ENCODE measurements at places on chromosomes 3 and 15. TPM values are rescaled to one million over a fixed set of nuclear protein-coding genes. Genes with fewer than 3 reads are reported as not detected.

DNA sequence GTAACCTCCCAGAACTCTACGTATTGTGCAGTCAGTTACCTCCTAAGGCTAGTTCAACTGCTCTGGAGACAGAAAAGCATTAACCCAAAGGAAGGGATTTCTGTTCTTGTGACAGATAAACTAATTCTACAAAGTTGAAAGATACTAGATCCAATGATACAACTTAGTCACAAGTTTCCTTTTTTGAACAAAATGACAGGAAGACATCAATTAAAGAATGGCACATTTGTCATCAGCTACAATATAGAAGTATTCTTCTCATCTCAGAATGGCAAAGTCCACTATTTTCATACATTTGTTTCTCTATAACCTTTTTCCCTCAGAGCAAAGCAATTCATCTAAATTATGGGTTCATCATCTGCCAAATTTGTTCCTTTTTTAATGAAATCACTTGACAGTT is 43.7 kb downstream of the ISL2 start:
- no peak overlapping the region for H3K27ac ChIP-seq
- H3K27me3 ChIP-seq, result no peaks in the 10 kb centered on the region
- no peaks in the 10 kb centered on the region for H3K4me1 ChIP-seq
- peaks cover 2% of the 10 kb centered on the region for H3K36me3 ChIP-seq
- no peak for DNase-seq

- peaks cover 32% of the 10 kb centered on the region for H3K27me3 ChIP-seq
- DNase-seq, result no peak
- H3K27ac ChIP-seq, result no peak overlapping the region
- no peaks in the 10 kb centered on the region for H3K36me3 ChIP-seq
Measured at GRCh38 chr3:36542186-36542585, 161.9 kb downstream of the STAC start.

DNA sequence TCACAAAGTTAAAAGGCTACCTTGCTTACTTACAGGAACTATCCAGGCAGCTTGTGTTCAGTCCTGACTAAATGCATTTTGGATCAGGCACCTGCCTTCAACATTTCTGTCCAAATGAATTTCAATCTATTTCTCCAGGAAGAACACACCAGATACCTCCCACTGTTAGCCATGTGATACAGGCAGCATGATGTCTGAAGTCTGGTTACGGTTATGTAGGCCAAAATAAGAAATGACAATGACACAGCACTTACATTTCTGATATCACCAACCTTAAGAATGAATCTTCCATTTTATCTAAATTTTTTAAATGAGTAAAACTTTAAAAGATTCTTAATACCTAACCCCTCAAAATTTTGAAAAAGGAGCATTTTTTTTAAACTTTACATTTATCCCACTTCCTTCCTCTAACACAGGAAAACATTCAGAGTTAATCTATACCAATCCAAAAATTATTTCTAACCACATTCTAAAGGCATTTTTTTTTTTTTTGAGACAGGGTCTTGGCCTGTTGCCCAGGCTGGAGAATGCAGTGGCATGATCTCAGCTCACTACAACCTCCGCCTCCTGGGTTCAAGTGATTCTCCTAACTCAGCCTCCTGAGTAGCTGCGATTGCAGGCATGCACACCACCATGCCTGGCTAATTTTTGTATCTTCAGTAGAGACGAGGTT is at the start of gene MAP4:
Gene MAP4, minus strand, starts transcription at position 116 of the 673 bp plus-strand sequence. CDS start 17,556 bp downstream, outside the sequence.
- H3K27me3 ChIP-seq, result no peaks in the 10 kb centered on the region
- peaks cover 87% of the 10 kb centered on the region for H3K4me1 ChIP-seq
- DNase-seq, result no peak
- peak within 1 kb of the TSS; percentile 22 for H3K4me3 ChIP-seq
- peak within 1 kb of the TSS; percentile 98 for H3K27ac ChIP-seq

DNA sequence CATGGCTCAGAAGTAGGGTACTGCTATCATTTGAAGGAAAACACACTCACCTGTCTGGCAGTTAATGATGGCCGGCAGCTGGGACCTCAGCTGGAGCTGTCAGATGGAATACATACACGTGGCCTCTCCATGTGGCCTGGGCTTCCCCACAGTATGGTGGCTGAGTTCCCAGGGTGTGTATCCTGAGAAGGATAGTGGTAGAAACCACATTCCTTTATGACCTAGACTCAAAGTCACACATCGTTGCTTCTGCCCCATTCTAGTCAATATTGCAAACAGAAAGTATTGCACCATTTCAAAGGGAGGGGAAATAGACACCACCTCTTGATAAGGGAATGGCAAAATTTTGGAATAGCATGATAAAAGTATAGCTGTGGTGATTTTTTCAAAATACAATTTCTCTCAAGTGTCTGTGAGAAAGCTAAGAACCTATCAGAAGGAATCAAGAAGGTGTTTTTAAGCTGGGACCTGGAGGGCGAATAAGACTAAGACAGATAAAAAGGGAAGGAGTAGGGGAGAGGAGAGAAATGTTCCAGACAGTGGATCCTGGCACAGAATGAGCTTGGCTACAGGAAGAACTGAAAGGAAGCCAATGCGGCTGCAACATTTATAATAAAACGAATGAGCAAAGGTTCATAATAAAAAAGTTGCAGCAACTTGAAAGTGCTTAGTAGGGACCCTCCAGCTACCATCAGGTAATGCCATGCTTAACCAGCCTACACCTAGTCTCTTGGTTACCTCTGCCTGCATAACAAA is 40.1 kb upstream of the GALNT15 start:
- peaks cover 46% of the 10 kb centered on the region for H3K4me1 ChIP-seq
- no peaks in the 10 kb centered on the region for H3K36me3 ChIP-seq
- H3K4me3 ChIP-seq, result no peak overlapping the region
- no peaks in the 10 kb centered on the region for H3K27me3 ChIP-seq

DNA sequence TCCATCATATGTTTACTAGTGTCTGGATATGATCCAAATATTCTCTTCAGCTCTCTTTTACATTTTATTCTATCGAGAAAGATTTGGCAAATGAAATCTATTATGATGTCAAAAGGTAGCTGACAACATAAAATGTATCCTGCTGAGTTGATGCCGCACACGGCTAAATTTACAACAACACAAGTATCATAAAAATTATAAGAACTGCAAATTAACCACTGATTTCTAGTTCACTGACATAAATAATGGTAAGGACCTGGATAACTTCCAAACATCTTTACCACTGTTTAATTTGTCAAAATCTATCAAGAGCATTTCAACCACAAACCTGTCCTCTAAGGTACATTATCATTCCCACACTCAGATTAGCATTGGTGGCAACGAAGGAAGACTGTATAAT is 244.5 kb downstream of the FOXP1 start:
- no peak overlapping the region for H3K4me3 ChIP-seq
- DNase-seq, result no peak
- peaks cover 27% of the 10 kb centered on the region for H3K4me1 ChIP-seq
- no peaks in the 10 kb centered on the region for H3K27me3 ChIP-seq

DNA sequence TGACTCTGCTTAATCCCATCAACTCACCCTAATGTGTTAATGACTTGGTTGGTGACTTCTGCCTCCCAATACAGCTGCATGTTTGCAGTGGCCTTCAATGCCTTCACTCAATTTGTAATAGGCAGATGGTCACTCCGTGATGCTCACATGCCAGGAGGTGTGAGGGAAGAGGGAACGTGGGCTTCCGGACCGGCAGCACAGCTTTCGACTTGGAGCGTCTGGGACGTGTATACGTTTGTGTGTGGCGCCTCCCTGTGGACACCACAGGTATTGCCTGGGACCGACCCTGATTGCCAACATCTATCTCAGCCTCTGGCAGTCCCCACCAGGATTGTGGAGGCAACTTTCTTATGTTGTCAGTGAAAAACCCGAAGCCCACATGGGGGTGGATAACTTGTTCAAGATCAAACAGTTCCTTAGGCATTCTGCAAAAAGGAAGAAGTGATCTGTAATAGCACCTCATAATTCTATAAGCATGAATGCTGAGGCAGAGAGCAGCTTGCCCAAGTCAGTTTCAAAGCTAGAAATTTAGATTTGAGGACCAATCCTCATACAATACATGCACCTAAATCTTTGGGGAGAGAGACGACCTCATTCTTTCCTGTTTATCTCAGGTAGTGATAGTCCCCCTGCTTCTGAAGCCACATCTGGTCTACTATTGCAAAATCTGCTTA is 16.9 kb downstream of the MRPL46 start:
- no peak for DNase-seq
- H3K27me3 ChIP-seq, result peaks cover 32% of the 10 kb centered on the region
- H3K4me3 ChIP-seq, result no peak overlapping the region
- H3K27ac ChIP-seq, result no peak overlapping the region
- no peaks in the 10 kb centered on the region for H3K4me1 ChIP-seq

DNA sequence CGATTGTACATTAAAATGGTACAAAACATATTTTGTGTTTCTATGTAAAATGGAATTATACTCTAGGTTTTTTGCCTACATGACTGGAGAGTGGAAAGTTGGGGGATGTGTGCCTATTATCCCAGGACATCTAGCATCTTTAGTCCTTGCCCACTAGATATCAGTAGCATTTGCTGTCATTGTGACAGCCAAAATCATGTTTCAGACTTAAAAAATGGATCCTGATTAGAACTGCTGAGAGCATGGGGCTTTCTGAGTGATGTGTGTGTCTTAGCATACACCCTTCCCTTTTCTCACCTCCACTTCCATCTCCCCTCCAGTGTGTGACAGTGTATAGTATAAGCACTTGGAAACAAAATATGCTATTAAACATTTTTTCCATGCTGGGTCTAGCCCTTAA is 13.3 kb downstream of the ARMC8 start:
- no peak overlapping the region for H3K27ac ChIP-seq
- no peak for DNase-seq
- H3K4me1 ChIP-seq, result peaks cover 22% of the 10 kb centered on the region
- no peaks in the 10 kb centered on the region for H3K27me3 ChIP-seq
- H3K4me3 ChIP-seq, result no peak overlapping the region

GRCh38 chr3:56059731-56060130 is 408.5 kb downstream of the ERC2 start:
- H3K27me3 ChIP-seq, result peaks cover 2% of the 10 kb centered on the region
- H3K27ac ChIP-seq, result no peak overlapping the region
- no peaks in the 10 kb centered on the region for H3K36me3 ChIP-seq

DNA sequence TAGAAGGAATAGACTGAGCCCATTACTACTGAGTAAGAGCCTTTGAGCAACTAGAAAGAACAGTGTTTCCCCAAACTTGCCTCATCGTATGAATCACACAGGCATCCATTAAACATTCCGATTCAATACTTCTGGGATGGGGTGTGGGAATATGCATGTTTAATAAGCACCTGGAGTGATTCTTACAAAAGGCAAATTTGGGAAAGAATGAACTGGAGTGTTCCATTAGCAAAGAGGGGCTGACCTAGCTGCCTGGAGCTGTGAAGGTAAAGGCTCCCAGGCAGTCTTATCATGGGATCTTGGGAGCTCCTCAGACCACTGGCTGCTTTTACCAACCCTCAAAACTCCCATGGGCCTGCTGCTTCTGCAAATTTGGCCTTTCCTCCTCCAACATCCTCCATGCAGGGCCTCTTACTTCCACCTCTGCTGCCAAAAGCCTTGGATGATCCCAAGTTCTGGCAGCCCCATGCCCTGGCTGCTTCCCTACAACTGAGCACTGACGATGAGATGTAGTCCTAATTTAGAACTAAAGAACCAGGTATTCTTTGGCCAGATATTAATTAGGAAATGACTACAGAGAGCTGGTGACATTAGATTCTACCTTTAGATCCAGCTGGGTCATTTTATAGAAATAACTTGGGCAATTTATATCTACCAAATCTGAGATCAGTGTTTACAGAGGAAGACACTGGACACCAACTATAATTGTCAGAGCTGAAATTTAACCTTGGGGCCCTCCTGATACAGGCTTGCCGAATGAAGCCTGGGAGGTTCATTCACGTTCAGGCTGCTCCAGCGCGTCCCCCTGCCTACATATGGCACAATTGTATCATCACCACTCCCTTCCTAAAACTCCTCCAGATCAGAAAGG is 11.2 kb upstream of the HOMER2 start:
- no peak overlapping the region for H3K27ac ChIP-seq
- no peaks in the 10 kb centered on the region for H3K27me3 ChIP-seq
- no peaks in the 10 kb centered on the region for H3K4me1 ChIP-seq
- no peaks in the 10 kb centered on the region for H3K36me3 ChIP-seq
- H3K4me3 ChIP-seq, result no peak overlapping the region

- no peak for DNase-seq
- no peaks in the 10 kb centered on the region for H3K4me1 ChIP-seq
Measured at GRCh38 chr15:94877833-94878232, 646.5 kb downstream of the MCTP2 start.

DNA sequence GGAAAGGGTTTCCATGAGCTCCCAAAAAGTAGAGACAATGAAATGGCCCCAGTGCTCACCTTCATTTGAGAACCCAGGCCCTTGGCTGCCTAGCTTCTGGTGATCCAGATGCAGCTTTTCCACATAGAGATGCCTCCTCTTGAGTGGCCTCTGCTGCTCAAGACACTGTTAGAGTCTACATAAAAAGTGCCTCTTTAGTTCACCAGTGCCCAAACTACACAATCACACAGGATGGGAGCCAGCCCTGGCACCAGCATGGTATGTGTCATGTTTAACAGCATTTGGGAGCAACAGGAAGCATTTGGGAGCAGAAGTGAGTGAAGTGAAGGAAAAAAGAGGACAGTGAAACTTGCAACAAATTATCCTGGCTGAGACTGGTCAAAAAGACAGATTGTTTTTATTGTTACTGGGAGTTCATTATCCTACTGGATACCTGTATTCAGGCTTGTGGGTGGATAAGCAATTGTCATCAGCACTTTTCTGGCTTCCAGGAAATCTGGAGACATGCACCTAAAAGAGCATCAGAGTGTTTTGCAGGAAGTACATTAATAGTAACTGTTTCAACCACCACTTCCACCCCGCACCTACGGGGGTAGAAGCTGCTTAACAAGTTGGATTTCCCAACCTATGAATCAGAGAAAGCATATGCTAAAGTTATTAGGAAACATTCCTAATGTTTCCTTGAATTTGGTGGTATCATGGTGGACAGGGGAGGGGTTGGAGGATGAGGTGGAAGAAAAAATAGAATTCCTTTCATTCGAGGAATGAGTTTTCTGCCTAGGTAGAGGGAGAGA is 416.2 kb downstream of the IGSF11 start:
- H3K27me3 ChIP-seq, result peaks cover 3% of the 10 kb centered on the region
- no peak for DNase-seq
- H3K4me1 ChIP-seq, result no peaks in the 10 kb centered on the region
- no peak overlapping the region for H3K27ac ChIP-seq

Gene PLCB2
- total RNA-seq, result 3.4 TPM

Gene ACKR2
- 0.41 TPM for total RNA-seq

Gene BMF
- 40.9 TPM for total RNA-seq

Gene MINDY4B
- total RNA-seq, result not detected

Gene GLT8D1
- total RNA-seq, result 124 TPM

Gene AP3B2
- not detected for total RNA-seq

Gene RNF123
- total RNA-seq, result 40.1 TPM

Gene ANKRD63
- not detected for total RNA-seq

Gene CADM2
- 1.1 TPM for total RNA-seq

All from chondrocyte (in vitro differentiated cells).